ENCODE measurements at places on chromosomes 3 and 15. TPM values are rescaled to one million over a fixed set of nuclear protein-coding genes. Genes with fewer than 3 reads are reported as not detected.

- peaks cover 7% of the 10 kb centered on the region for H3K4me1 ChIP-seq
- H3K27ac ChIP-seq = no peak overlapping the region
- no peak for DNase-seq
- no peak overlapping the region for H3K4me3 ChIP-seq
Measured at GRCh38 chr3:195240171-195240701, 30.7 kb downstream of the XXYLT1 start.

DNA sequence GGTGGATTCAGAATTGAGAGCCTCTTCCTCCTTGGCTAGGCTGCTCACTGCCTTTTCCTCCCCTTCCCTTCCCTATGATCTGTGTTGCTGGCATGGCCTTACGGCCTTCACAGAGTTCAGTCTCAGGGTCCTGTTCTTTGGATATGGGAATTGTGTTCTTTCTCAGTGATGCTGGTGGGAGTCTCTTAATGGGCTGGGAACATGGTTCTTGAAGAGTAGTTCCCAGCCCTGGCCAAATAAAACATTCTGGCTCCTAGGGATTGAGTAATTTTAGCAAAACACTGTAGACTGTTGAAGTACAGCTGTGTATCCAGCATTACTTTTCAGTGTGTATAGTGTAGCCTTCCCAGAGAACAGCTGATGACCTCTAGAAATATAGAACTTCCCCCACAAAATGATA, 22.6 kb upstream of the FILIP1L start:
- H3K27ac ChIP-seq = no peak overlapping the region
- H3K4me3 ChIP-seq = no peak overlapping the region
- H3K4me1 ChIP-seq = no peaks in the 10 kb centered on the region
- no peaks in the 10 kb centered on the region for H3K36me3 ChIP-seq
- H3K27me3 ChIP-seq = no peaks in the 10 kb centered on the region

- 0 out of 2 replicates have a peak, but pooled peaks cover 5% of the 10 kb centered on the region for H3K27me3 ChIP-seq
- H3K4me3 ChIP-seq = no peak overlapping the region
- H3K4me1 ChIP-seq = peaks cover 3% of the 10 kb centered on the region
- no peak for DNase-seq
- no peaks in the 10 kb centered on the region for H3K36me3 ChIP-seq
- no peak overlapping the region for H3K27ac ChIP-seq
Measured at GRCh38 chr3:133301731-133302130, 98.1 kb upstream of the BFSP2 start.

- H3K36me3 ChIP-seq = no peaks in the 10 kb centered on the region
- no peaks in the 10 kb centered on the region for H3K27me3 ChIP-seq
- DNase-seq = no peak
- H3K4me3 ChIP-seq = no peak overlapping the region
Measured at GRCh38 chr3:54661151-54661550, 266.7 kb downstream of the LRTM1 start.

DNA sequence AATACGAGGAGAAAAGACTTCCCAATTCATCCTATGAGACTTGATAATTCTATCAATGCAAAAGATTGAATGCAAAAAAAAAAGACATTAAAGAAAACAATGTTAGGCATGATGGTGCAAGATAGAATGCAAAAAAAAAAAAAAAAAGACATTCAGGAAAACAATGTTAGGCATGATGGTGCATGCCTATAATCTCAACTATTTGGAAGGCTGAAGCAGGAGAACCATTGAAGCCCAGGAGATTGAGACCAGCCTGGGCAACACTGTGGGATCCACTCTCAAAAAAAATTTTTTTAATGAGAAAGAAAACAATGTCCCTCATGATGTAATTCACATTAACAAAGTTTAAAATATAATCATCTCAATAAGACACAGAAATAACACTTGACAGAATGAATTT, 75.9 kb downstream of the MYO9A start:
- peaks cover 8% of the 10 kb centered on the region for H3K36me3 ChIP-seq
- no peak overlapping the region for H3K4me3 ChIP-seq
- H3K4me1 ChIP-seq = peaks cover 10% of the 10 kb centered on the region
- no peak overlapping the region for H3K27ac ChIP-seq
- no peak for DNase-seq

DNA sequence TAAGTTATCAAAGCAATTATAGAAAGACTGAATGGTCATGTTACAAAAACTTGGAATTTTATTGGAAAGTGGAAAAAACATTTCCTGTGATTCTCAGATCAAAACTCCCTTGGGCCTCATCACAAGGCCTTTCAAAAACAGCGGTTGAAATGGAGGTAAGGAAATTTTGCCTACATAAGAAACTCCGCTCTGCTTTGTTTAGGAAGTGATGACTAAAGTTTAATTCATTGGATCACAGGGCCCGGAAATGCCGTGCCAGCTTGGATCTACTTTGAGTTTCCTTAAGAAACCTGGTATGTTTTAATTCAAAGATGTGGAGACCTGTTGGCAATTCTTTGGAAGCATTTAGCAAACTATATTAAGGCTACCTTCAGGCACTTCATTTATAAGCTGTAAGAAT, 143.9 kb upstream of the MME start:
- peaks cover 10% of the 10 kb centered on the region for H3K4me1 ChIP-seq
- H3K4me3 ChIP-seq = no peak overlapping the region
- no peak for DNase-seq
- H3K27ac ChIP-seq = no peak overlapping the region

DNA sequence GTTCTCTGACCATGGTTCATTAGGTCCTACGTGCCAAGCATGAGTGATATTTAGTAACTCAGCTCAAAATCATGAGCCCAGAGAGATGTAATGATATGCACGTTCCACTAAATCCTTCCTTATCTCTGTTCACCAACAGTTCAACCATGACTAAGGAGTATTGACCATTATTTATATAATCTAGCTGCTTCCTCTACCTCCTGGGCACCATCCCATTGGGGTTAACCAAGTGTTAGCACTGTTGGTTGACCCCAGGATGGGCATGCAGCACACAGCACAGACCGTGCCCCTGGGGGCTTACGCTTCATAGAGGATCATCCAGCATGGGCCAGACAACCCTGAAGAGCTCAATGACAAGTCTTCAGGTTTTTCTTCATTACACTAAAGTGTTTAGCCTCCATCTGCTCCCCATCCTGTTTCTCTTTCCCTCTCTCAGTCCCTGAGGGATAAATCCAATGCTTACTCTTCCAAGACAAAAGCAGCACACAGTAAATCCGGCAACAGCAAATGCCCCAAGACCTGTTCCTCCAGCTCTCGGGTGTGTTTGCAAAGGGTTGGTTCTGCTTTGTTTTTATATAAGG, 10.4 kb downstream of the FAM174B start:
- H3K4me1 ChIP-seq = no peaks in the 10 kb centered on the region
- H3K27ac ChIP-seq = no peak overlapping the region
- no peak overlapping the region for H3K4me3 ChIP-seq
- no peak for DNase-seq

PGBD4 gene
- 0.76 TPM for total RNA-seq

CDCP1 gene
- total RNA-seq = 5.4 TPM

IMPDH2 gene
- total RNA-seq = 210 TPM

GOLGA6L2 gene
- total RNA-seq = not detected

Measured in GM23248 (cell line).